ENCODE measurements at places on chromosomes 1 and 21.

DNA sequence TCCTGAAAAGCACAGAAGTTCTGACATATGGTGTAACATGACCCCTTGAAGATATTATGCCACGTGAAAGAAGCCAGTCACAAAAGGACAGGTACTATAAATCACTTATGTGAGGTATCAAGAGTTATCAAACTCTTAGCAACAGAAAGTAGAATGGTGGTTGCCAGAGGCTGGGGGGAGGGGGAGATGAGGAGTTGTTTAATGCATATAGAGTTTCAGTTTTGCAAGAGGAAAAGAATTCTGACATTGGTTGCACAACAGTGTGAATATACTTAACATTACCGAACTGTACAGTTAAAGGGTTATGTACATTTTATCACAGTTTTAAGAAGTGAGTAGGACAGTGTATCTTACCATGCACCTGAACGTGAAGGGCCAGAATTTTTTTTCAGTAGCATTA lies 80.0 kb downstream of the USP25 start:
- no peak for DNase-seq

DNA sequence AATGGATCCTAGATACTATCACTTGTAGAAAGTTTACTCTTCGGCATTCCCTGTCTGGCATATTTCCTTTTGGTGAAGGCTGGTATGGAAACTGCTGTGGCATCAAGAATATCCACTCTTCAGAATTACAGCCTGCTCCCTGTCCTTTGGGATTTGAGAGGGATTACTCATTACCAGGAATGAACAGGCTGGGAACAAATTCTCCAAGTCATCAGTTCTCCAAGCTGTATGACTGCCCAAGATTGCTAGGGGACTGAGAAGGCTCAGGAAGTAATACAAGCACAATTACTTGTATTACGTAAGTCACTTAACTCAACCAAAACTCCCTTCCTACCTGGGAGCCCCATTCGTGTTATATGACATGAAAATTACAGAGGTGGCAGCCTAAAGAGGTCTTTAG lies 49.6 kb downstream of the CD58 start:
- no peak for DNase-seq

GRCh38 chr1:39698568-39698967 lies 7.3 kb upstream of the HPCAL4 start:
- DNase-seq: no peak

- no peak for DNase-seq
Measured at GRCh38 chr21:32378956-32379355, 13.9 kb downstream of the URB1 start.

DNA sequence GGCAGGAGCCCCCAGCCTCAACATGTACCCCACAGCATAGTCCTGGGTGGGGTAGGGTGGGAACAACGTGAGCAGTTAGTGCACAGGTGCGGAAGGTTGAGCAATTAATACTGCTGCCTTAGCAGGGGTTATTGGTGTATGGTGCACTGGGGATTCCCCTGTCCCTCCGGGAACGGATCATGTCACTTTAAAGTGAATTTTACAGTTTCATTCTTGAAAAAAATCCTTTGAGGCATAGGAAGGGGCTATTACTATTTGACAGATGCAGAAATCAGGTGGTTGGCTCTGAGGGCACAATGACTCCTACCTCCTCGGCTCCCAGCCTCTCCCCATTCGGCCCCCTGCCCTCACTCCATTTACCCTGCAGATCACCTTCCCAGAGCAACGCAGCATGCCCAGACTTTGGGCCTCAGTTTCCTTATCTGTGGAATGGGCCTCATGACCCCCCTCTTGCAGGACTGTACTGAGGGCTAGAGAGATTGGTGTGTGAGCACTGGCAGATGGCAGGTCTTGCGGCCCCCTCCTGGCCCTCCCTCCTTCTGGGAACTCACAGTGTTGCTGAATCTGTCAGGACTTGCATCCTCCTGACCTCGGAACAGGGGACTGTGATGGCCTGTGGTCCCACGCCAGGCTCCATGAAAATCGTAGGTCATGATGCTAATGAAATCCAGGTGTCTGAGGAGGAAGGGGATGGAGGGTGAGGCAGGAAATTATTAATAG lies 5.1 kb upstream of the MYBPH start:
- no peak for DNase-seq

DNA sequence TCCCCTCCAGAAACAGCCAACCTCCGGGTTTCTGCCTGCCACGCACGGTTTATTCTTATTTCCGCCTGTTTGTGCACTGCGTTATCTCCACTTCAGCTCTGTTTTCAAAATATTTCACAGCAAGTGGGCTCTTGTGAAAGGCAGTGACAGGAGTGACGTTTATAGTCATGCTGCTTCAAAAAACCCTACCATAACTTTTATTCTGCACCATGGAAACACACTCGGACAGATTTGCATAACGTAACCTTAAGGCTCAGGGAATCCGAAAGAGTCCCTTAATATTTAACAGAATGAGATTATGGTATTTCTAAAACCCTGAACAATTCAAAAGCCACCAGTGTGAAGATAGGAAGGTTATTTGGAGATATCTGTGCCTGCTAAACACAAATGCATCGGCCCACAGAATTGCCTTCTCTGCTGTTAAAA lies 782 bp upstream of the SDE2 start:
- no peak for DNase-seq

DNA sequence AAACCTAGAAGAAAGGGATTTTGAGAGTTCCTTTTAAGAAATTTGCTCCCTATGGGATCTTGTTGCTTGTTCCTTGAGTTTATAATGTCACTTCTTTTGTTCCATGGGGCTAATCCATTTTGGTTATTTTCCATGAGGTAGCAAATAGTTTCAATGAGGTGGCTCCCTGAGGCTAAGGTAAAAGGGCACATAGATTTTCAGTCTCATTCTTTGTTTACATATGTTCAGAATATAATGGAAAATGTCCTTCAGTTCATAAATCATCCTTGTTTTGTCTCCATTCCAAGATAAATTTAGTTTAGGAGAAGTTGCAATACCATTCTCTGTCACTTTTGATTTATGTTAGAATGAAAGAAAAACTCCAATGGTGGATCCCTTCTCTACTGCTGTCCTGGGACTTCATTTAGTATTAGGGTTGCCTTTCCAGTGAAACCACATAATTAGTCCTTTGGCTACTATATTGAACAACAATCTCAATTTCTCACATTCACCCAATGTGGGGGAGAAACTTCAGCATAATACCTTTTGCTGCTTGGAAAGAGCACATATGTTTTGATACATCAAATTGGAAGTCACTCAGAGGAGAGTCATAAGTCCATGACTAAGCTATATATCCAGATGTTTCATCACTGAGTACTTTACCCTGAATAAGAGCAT lies 80.9 kb upstream of the ADAMTS5 start:
- DNase-seq: no peak

GRCh38 chr1:228010921-228011320 lies 4.1 kb downstream of the WNT3A start:
- no peak for DNase-seq

DNA sequence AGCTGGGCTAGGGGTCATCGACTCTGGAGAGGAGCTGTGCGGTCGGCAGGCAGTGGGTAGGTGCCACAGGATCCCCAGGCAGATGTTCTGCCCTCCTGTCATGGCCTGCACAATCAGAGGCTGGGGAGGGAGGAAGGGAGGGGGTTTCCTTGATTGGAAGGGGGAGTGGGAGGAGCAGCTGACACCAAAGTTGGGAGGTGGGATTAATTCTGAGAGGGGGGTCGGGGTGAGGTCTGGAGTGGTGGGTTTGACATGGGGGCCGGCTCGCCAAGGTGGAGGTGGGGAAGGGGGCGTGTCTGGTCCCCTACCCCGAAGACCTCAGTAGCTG lies 651 bp upstream of the HPCA start:
- no peak for DNase-seq

GRCh38 chr1:154000420-154000819 lies 9.9 kb downstream of the RPS27 start:
- DNase-seq: no peak

DNA sequence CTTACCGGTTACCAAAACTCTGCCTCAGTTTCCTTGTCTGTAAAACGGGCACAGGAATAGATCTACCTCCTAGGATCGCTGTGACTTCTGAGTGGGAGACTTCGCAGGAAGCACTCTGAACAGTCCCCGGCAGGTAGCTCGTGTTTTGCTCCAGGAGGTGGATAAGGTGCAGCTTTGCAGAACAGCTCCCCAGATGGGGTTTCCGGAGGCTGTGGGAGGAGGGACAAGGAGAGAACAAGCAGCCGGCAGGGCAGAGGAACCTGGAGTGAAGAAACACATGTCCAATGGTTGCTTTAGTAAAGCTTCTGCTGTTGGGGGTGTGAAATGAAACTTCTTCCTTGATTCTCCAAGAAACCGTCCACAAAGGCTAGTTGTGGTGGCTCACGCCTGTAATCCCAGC lies 95.5 kb upstream of the TARDBP start:
- DNase-seq: no peak

GRCh38 chr1:234899041-234899729 lies 229.5 kb downstream of the TOMM20 start:
- DNase-seq: no peak

DNA sequence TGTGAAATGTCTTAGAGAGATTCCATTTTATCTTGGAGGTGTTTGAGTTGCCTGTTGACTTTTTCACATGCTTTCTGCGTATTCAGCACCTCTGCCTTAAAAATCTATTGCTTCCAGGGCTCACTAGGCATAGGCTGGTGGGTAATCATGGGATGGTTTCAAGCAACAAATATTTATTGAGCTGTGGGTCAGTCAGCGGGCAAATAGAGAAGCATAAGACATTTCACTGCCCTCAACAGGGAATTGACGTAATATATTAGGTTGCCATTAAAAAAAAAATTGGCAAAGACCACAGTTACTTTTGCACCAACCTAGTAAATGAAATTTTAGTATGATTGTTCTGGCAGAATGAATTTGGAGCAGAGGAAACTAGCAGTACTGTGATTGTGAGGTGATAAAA lies 44.3 kb upstream of the NBL1 start:
- DNase-seq: no peak

- DNase-seq: no peak
Measured at GRCh38 chr1:184832517-184832916, 77.9 kb upstream of the EDEM3 start.

- DNase-seq: peak; percentile 60
Measured at GRCh38 chr21:45128613-45129188, 54.3 kb downstream of the ADARB1 start.

DNA sequence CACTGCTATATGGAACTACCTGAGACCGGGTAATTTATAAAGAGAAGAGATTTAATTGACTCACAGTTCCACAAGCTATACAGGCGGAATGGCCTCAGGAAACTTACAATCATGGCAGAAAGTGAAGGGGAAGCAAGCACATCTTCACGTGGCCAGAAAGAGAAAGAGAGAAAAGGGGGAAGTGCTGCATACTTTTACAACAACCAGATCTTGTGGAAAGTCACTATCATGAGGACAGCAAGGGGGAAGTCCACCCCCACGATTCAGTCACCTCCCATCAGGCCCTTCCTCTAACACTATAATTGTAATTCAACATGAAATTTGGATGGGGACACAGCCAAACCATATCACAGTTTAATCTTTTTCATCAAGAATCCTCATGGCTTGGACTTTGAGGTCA lies 339.2 kb upstream of the AJAP1 start:
- no peak for DNase-seq

DNA sequence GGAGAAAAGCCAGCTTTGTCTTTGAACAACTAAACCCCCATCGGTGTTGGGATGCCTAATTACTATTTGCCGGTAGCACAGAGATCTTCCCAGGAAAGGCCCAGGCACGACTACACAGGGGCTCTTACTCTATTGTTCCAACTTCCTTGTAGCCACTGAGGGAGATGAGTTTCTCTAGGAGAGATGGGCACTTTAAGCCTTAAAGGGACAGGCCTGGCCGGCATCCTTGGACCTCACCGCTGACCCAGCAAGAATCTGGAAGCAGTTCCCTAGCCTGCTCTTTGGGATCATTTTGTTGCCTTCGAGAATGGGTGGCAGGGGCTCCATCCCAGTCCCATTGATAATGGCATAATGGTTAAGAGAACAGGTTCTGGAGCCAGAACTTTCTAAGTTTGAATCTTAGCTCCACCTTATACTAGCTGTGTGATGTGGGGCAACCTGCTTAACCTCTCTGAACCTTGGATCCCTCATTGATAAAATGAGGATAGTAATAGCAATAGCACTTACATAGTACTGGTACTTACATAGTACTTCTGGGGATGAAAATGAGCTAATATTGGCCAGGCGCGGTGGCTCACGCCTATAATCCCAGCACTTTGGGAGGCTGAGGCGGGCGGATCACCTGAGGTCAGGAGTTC lies 239.1 kb upstream of the TMEM51 start:
- DNase-seq: no peak

GRCh38 chr21:44924606-44925377 lies 4.1 kb upstream of the ITGB2 start:
- DNase-seq: no peak

GRCh38 chr1:68158837-68159236 lies 73.5 kb downstream of the WLS start:
- no peak for DNase-seq

GRCh38 chr1:52281518-52281917 lies 84.5 kb downstream of the CC2D1B start:
- DNase-seq: no peak

- DNase-seq: peak; percentile 39
Measured at GRCh38 chr1:202586018-202586821, 124.0 kb downstream of the SYT2 start.

- DNase-seq: peak; percentile 79
Measured at GRCh38 chr1:18913065-18913835, 10.9 kb upstream of the ALDH4A1 start.

GRCh38 chr1:216332462-216332861 lies 90.8 kb downstream of the USH2A start:
- no peak for DNase-seq

- no peak for DNase-seq
Measured at GRCh38 chr1:35544976-35545375, 12.2 kb downstream of the KIAA0319L start.

DNA sequence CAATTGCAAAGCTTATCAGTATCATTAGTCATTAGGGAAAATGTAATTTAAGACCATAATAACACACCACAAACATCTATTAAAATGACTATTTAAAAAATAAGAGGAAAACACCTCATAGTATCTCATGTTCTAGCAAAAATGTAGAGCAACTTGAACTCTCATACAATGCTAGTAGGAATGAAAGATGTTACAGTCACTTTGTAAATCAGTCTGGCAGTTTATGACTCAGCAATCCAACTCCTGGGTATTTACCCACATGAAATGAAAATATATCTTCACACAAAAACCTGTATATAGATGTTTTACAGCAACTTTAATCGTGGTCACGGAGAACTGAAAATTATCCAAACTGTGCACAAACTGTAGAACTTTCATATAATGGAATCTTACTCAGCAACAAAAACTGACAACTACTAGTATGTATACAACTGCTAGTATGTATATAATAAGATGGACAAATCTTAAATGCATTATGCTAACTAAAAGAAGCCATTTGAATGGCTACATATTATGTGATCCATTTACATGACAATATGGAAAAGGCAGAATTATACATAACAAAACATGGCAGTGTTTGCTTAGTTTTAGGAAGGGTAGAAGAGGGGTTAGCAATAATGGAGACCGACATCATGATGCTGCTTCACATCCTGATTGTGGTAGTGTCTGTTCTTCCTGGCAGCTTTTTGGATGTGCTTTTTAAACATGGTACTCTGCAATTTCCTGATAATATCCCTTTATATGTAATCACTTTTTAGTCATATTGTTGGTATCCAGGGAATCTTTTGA lies 267.0 kb downstream of the KCTD3 start:
- DNase-seq: no peak

- no peak for DNase-seq
Measured at GRCh38 chr1:220956501-220957232, 77.4 kb downstream of the HLX start.

- no peak for DNase-seq
Measured at GRCh38 chr1:54254055-54254454, 54.1 kb downstream of the MRPL37 start.
